GM12891 (cell line): ENCODE measurements at places on chromosomes 3 and 15.

DNA sequence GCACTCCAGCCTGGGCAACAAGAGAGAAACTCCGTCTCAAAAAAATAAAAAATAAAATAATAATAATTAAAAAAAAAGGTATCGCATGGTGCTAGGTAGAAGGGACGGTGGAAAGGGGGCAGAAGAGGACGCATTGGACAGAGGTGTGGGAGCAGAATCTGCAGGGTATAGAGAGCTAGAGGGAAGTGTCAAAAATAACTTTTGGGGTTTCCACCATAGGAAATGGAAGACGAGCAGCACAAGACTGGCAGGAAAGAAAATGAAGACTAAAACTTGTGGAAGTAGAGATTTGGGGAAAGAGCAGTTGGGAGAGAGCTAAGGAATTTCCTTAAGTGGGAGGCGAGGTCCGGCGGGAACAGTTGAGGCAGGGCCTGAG is 585 bp upstream of the MKRN2 start:
- DNase-seq, result no peak

DNA sequence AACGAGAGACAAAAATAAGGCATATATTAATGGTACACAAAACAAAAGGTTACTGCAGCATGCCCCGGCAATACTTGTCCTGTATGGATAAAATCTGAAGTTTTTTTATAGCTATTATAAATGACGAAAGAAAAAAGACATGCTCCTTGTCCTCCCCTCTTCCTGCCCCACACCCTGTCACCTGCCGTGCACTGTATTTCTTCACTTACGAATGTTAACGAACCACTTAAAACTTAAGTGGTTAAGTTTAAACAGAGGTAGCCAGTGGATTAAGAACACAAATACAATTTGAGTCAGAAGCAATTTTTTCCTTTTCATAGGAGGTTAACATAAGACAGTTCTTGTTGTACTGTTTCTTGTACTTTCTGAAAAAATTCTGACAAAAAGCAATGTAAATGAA is 799.1 kb upstream of the NECTIN3 start:
- DNase-seq, result no peak

DNA sequence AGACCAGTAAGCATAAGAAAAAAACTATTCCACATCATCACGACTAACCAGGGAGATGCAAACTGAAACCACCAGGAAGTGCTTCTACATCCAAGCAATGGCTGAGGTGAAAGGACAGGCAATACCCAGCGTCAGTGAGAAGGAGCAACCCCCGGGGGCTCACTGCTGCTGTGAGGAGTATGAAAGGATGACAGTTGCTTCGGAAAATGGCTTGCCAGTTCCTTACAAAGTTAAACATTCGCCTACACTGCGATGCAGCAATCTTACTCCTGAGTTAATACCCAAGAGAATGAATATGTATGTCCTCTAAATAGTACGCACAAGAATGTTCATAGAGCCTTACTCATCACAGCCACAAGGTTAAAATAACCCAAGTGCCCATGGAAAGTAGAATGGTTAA is 13.3 kb upstream of the PLXNA1 start:
- no peak for DNase-seq

- DNase-seq, result no peak
These were observed 76.0 kb upstream of the SNRK start for GRCh38 chr3:43210049-43211027.

DNA sequence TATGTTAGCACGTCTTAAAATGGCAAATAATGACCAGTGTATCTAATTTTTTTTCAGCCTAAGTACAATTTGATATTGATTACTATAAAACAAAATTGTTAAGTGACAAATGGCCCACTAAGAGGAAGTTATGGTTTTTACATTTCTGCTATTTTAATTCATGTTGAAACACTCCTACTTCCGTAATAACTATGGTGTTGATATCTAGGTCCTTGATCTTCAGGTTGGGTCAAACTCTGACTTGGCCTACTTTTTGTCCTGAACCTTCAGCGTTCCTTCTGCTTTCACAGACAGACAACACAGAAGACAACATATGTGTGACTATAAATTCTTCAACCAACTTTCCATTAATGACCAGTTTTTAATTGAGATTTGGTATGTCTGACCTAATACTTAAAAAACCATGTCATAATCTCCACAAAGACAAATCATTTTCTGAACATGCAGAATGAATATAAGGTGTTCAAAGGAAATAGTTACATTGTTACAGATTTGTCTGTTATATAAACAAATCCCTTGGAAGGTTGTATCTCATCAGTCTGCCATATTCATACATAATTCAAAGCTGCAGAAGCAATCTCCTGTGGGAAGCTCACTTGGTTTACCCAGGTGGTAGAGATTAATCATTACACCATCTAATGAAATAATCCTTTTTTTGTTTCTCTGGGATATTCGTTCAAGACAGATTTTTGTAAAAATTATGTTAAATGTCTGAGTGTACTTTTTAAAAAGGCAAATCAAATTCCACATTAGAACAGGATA is 92.1 kb upstream of the TSPAN3 start:
- DNase-seq, result no peak

DNA sequence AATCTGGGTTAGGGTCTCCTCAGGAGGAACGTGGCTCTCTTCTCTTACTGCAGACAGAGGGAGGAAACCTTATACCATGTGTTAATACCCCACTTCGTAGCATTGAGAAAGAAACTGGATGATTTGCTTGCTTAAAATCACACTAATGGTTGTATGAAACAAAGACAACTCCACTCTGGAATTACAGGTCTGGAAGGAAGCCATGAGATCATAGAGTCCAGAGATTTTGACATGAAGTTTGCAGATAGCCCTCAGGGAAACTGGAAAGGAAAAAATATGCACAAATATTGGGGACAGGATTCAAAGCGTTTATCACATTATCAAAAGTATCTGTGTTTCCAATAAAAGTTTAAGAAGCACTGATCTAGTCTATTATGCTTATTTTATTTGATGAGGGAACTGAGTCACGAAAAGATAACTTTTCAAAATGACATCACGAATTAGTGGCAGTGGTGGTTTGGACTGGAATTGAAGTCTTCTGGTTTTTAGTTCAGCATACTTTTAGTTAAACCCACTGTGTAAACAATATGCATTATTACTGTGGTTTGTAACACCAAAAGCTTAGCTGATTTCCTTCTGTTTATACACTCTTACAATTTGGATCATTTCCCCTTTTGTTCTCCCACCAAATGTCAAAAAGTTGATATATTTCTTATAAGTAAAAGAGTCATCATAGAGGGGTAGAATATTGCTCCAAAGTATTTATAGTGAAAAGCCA is 16.8 kb downstream of the FGF7 start:
- DNase-seq, result no peak

- DNase-seq, result no peak
These were observed 95.0 kb downstream of the ANP32A start for GRCh38 chr15:68725736-68726135.

GRCh38 chr15:42163291-42163690 is 6.9 kb upstream of the PLA2G4F start:
- DNase-seq, result no peak

DNA sequence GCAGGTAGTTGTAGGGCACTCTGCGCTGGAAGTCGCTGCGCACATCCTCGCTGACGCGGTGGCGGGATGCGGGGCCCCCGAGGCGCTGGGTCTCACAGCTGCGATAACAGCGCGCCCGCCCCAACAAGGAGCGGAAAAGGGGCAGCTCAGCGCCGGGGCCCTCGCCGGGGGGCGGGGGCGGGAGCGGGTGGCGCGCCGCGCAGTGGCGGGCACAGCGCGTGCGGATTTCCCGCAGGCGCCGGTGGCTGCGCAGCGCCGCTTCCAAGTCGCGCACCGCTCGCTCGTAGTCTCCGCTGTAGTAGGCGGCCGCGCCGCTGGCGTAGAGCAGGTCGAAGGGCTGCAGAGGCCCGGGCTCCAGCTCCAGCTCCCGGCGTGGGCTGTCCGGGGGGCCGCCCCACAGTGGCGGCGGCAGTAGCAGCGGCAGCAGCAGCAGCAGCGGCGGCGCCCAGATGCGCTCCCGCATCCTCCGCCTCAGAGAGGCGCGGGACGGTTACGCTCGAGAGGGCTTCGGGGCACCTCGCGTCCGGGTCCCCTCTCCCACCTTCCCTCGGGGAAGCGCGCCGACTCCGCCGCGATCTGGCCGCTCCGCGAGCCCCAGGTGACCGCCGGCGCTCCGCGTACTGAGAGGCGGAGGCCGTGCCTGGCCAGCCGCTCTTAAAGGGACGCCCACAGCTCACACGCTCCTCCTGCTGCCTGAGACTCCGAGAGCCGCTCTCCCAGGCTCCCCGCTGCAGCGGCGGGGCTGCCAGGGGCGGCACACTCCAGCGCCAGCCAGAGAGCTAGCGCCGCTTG is at the start of gene P3H2:
TSS of gene P3H2 (minus strand) at position 629 of the 792 bp plus-strand sequence. CDS start at position 463, 166 bp downstream.
- DNase-seq, result peak; percentile 68

DNA sequence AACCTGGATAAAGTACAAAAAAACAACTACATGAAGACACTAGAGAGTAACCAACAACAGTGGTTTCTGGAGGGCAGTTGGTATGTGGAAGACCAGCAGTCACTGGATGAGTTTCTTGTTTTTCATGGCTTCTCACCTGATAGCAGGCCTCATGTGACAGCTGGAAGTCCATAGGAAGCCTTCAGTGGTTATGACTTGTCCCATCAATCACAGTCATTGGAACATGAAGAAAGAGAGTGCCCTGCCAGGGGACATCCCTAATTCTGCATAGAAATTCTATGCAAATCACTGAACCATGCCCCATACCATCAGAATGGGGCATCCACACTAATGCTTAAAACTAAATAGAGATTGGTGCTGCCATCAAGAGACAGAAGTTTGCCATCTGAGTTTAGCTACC is 81.6 kb downstream of the AKAP13 start:
- no peak for DNase-seq

DNA sequence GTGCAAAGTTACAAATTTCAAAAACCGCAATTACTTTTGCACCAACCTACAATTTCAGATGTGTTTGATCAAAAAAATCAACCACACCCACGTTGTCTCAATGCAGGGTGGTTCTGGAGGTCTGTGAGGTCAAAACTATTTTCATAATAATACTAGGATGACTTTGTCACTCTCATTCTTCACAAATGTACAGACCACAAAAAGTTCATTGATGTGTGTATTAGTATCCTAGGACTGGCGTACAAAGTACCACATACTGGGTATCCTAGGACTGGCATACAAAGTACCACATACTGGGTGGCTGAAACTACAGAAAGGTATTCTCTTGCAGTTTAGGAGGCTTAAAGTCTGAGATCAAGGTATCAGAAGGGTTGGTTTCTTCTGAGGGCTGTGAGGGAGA is 13.0 kb downstream of the SUCLG2 start:
- DNase-seq, result no peak

DNA sequence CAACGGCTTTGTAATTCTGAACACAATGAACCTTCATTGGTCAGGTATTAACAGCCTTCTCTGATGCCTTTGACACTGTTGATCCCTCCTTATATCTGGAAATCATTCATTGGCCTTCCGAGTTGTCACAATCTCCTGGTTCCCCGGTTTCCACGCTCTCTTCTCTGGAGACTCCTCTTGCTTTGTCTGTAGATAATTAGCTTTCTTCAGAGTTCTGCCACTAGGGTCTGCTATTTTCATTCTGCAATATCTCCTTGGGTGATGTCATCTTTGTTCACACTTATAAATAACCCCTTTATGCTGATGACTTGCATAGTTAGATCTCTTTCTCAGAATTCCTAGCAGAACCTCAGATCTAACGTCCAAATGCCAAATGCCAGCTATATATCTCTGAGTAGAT is 583.8 kb upstream of the ZNF717 start:
- DNase-seq, result no peak
